ENCODE measurements at places on chromosomes 3 and 15. TPM values are rescaled to one million over a fixed set of nuclear protein-coding genes. Genes with fewer than 3 reads are reported as not detected.
A peak's percentile ranks its signal among the peaks of the same experiment; 100 is the strongest.

DNA sequence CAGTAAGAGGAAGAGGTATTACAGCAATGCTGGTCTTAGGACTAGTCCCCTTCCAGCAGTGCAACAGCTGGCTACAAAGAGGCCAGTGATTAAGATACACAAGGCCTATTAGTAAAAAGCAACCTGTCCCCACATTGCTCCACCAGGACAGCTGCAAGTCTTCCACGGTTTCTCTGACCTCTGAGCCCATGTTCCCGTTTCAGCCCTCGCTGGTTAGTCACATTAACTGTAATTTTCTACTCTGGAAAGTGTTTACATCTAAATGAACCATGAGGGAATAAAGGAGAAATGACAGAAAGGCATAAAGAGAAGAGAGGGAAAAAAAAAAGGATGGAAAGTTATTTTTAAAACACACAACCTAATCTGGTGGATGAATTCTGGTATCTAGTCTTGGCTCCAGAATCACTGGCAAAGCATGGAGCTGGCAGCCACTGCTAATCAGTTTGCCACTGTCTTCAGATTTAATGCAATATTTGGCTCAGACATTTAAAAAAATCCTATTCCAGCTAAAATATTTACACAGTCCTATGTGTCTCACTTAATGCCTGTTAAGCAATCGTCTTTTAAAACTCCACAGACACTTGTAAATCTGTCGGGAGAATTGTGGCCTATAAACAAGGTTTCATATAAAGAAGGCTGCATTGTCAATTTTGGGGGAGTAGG is 154.9 kb downstream of the GREM1 start:
- DNase-seq, result peak; percentile 90

DNA sequence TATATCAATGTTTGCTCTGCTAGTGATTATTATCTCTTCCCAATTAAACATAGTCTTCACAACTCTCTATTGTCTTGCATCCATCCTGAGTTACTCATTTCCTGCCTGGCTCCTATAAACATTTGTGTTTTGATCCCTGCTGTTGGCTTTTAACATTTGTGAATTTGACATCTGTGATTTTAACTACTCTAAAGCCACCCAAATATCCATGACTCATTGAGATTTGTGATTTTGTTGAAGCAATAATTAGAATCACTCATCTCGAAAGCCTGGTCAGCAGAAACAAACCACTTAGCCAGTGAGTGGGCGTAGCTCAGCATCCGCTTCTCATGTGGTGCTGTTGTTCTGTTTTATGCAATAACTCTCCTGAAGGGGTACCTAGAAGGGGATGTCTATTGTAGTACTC is 174.3 kb upstream of the ZBTB20 start:
- peak; percentile 61 for DNase-seq

DNA sequence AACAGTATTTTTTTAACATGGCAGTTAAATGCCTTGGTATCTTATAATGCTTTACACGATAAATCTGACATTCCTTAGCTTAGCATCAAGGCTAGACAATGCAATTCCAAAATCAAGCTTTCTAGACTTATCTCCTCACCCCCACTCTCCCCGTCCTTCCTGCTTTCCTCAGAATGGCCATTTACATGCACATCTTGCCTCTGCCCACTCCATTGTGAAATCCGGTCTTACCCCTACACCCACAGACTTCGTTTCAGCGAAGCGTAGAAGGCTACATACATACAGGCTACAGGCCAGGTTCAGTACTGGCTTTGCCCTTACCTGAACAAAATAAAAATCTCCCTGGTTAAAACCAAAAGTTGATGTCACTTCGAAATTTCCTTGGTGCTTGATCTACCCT is 58.6 kb upstream of the SLC12A8 start:
- no peak for DNase-seq

GRCh38 chr3:79344876-79345871 is 422.6 kb downstream of the ROBO1 start:
- DNase-seq, result no peak

- DNase-seq, result peak; percentile 28
These were observed 619 bp downstream of the ATXN7 start for GRCh38 chr3:63864008-63864964.

DNA sequence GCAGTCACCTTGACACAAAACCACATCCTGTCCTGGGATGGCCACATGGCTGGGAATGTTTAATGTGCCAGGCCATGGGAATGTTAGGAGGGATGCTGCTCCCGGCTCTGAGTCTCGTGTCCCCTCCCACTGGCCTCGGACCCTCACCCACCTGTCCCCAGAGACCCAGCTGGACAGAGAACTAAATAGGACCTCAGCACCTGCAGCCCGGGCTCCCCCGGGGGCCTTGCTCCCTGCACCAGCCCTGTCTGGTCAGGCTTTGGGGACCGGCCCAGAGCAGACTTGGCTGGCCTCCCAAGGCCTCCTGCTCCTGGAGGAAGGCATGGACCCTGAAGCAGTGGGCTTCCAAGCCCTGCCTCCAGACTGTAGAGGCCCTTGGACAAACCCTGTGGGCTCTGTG is 100.0 kb upstream of the IQSEC1 start:
- no peak for DNase-seq

The CYP1A1 gene
- total RNA-seq, result not detected

The RAD51 gene
- 0.94 TPM for total RNA-seq

The LTK gene
- 6.4 TPM for total RNA-seq

DNA sequence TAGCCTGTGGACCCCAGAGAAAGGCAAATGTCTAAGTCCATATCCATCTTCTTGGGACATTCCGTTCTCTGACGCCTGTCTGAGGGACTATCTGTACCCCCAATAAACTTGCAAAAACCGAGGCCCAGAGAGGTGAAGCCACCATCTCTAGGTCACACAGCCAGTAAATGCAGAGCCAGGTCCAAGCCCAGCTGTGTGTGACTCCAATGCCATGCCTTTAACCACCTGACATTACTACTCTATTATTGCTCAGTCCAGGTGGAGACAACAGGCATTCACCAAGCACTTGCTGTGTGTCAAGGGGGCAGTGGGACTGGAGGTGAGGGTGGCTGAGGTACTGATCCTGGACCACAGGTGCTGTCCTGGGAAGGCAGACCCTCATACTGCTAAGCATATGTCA is 25.4 kb downstream of the CYP8B1 start:
- DNase-seq, result no peak

DNA sequence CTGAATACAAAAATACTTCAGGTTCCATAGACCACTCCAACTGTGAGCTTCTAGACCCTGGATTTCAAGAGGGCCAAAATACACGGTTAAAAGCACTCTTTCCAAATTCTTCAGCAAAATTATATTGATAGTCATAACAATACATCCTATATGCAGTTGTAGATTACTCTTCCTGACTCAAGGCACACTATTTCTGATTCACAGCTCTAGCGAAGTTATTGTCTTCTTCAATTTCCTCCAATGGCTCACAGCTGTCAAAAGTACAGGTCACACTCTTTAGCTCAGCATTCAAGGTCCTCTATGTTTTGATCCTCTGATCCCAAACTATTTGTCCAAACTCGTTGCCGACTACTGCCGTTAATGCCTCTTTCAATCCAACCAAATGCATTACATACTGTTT is 13.5 kb upstream of the CCDC80 start:
- no peak for DNase-seq

The CKMT1A gene
- not detected for total RNA-seq

DNA sequence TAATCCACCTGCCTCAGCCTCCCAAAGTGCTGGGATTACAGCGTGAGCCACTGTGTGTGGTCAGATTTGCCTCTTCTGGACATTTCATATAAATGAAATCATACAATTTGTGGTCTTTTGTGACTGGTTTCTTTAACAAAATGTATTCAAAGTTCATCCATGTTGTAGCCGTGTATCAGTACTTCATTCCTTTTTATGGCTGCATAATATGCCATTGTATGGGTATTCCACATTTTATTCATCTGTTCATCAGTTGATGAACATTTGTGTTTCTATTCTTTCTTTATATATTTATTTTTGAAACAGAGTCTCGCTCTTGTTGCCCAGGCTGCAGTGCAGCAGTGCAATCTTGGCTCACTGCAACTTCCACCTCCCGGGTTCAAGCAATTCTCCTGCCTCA is 25.8 kb downstream of the WDR76 start:
- no peak for DNase-seq

The ULK3 gene
- total RNA-seq, result 80.5 TPM

DNA sequence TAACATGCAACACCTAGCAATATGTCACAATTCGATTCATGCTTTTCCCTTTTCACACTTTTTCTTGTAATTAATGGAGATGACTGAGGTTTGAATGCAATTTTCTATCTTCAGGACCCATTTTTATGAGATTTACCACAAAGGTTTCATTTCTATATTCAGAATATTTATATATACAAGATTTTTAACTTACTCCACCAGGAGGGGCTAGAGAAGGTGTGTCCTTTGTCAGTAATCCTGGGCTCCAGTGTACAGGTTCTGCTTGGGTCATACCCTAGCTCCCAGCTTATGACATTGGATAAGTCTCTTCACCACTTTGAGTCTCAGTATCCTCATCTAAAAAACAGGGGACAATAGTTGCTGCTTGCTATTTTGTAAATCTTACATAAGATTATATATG is 95.7 kb upstream of the SLC24A5 start:
- DNase-seq, result no peak

DNA sequence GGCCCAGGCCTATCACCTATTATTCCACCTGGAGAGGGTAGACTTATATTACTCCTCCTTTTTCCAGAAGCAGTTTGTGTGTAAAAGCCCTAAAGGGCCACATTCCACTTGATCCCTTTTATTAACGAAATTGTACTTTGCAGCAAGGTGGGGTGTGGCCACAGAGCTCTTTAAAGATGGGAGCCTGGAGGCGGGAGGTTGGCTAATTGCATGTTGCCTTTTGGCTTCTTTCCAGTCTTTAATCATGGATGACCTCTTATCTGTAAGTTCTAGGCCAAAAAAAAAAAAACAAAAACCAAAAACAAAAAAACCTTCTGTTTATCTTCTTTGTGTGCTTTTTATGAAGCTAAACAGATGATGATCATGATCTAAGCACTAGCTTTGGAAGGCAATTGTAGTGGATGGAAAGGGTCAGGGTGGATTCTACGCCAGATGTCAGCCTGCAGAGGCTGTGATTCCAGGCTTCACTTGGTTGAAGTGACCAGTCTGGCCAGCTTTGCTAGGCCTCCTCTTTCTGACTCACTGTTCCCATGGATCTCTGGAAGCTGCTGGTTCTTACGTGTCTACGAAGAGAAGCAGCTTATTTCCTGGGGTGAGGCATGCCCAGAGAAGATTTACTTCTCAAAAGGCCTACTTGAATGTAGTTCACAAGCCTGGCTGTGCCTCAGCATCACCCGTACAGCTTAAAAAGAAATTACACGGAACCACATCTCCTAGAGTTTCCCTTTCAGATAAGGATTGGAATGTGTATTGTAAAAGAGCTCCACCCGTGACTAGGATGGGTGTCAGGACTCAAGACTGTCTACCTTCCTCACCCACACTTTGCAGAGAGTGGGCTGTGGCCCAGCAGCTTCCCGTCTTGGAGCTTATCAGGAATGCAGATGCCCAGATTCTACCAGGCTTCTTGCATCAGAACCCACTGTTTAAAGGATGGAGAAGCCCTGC is 330.9 kb upstream of the C2CD4B start:
- DNase-seq, result peak; percentile 58

- DNase-seq, result peak; percentile 6
These were observed 22.0 kb downstream of the OR5H15 start for GRCh38 chr3:98188545-98188944.

GRCh38 chr3:81888914-81889557 is 127.6 kb upstream of the GBE1 start:
- DNase-seq, result peak; percentile 35

DNA sequence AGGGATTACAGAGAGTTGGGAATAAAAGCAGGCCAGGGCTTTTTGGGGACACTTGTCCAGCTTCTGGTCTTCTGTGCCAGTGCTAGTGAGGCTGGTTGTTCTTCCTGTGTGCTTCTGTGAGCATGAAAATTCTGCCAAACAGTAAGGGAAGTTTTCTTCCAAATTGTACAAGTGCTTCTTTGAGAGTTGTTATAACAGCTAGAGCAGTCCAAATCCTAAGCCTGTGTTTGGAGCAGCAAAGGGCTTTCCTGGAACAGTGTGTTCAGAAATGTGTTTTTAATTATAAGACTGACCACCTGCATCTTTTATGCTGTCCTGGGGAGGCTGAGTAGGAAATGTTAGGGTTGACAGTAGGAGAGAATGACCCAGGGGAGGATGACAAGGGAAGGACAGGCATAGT is 223.0 kb upstream of the P2RY1 start:
- no peak for DNase-seq

DNA sequence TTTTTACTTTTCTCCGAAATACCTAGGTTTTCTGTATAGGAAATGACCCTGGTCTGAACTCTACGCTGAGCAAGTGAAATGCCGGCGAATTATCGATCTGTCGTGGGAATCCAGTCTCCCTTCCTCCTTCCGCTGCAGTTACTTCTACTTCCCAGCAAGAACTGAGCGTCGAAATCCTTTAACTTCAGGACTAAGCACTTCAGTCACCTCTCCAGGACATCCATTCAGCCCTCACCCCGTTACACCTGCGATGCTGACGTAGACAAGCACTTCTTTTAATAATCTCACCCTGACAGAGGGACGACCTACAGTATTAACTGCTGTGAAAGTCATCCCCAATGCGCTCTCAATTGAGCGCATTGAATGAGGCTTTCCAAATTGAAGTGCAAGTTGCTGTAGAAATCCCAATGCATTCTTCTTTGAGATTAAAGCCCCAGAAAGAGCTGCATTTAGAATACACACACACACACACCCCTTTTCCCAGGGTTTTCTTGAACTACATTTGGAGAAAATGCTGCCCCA is 1.3 kb downstream of the TOP2B start:
- peak; percentile 17 for DNase-seq

The PLSCR5 gene
- not detected for total RNA-seq

The MESP2 gene
- total RNA-seq, result 0.42 TPM

GRCh38 chr3:172708921-172709773 is 1.7 kb downstream of the NCEH1 start:
- no peak for DNase-seq

DNA sequence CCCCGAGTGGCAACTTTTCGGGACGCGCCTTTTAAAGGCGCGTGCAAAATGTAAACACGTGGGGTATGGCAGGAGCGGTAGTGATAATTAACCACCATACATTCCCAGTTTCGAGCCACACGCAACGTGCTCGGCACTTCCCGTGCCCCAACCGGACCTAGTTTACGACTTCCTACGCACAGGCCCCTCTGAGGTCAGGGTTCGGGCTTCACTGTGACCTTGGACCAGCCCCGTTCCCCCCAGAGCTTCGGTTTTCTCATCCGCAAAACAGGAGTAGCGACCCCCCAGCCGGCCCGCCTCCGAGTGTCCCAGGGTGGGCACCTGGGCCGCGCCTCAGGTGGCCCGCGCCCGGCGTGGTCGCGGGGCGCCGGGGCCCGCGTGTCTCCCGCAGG is 451 bp downstream of the CHCHD4 start:
- DNase-seq, result peak; percentile 67

GRCh38 chr3:100114413-100115030 is at the start of gene FILIP1L:
Gene FILIP1L (minus strand): TSS chr3:100114501.
- peak; percentile 62 for DNase-seq

The TOMM70 gene
- 102 TPM for total RNA-seq

- DNase-seq, result no peak
These were observed 277.9 kb upstream of the NR2F2 start for GRCh38 chr15:96052572-96053030.

- DNase-seq, result peak; percentile 97
These were observed 10.6 kb downstream of the MAPKAPK3 start for GRCh38 chr3:50627407-50628051.

- DNase-seq, result peak; percentile 98
These were observed 8.6 kb downstream of the TLR9 start for GRCh38 chr3:52216585-52217408.

GRCh38 chr3:51686512-51687215 is 15.6 kb downstream of the TEX264 start:
- peak; percentile 96 for DNase-seq

- DNase-seq, result no peak
These were observed 141.4 kb downstream of the TP63 start for GRCh38 chr3:189772584-189772983.
